ENCODE measurements at places on chromosomes 5 and 9.
A peak's percentile ranks its signal among the peaks of the same experiment; 100 is the strongest.

DNA sequence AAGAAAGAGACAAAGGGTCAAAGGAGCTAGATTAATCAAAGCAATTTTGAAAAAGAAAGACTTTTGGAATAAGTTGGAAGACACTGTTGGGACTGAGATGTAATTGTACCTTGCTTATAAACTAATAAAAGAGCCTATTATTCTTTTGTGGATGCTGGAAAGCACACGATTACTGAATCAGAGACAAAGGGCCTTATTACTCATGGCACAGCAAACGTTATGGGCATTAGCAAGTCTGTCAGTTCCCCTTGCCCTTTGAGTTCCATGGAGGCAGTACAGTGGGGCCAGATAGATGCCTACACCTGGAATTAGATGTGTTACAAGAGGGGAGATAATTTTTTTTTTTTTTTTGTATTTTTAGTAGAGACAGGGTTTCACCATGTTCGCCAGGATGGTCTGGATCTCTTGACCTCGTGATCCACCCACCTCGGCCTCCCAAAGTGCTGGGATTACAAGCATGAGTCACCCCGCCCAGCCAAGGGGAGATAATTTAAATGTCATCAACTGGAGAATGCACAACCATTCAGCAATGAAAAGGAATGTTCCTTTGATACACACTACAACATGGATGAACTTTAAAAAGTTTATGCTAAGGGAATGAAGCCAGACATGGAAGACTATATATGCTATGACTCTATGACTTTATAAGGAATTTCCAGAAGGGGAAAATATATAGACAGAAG lies 128.9 kb downstream of the STARD4 start:
- peak; percentile 68 for DNase-seq
- no peaks in the 10 kb centered on the region for H3K4me1 ChIP-seq
- no peaks in the 10 kb centered on the region for H3K36me3 ChIP-seq
- H3K27me3 ChIP-seq: no peaks in the 10 kb centered on the region

DNA sequence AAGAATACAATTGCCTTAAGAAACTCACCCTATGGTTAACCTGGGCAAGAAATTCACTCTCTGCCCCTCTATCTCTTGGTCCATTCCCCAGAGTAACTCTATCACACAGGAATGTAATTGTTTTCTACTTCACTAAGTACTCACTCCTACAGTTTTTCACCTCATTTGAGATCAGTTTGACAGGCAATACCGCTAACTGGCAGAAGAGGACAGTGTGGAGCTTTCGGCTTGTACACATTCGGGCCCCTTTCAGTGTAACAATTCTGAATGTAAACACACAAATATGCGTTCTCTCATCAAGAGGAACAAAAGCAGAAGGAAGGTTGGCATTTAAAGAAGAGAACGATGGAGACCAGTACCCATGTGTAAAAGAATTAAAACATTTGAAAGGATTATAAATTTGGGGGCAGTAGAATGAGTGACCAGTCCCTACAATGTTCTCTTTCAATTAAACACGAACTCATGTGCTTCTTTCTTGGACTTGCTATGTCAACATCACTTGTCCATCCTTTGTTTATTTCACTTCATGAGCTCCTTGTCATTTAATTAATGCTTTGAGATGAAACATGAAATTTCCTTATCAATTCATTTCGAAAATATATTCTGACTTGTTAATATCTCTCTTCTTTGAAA lies 188.5 kb upstream of the GRAMD2B start:
- H3K36me3 ChIP-seq: no peaks in the 10 kb centered on the region
- H3K27me3 ChIP-seq: no peaks in the 10 kb centered on the region
- H3K4me1 ChIP-seq: no peaks in the 10 kb centered on the region
- DNase-seq: peak; percentile 40
- H3K4me3 ChIP-seq: no peak overlapping the region
- H3K27ac ChIP-seq: no peak overlapping the region

DNA sequence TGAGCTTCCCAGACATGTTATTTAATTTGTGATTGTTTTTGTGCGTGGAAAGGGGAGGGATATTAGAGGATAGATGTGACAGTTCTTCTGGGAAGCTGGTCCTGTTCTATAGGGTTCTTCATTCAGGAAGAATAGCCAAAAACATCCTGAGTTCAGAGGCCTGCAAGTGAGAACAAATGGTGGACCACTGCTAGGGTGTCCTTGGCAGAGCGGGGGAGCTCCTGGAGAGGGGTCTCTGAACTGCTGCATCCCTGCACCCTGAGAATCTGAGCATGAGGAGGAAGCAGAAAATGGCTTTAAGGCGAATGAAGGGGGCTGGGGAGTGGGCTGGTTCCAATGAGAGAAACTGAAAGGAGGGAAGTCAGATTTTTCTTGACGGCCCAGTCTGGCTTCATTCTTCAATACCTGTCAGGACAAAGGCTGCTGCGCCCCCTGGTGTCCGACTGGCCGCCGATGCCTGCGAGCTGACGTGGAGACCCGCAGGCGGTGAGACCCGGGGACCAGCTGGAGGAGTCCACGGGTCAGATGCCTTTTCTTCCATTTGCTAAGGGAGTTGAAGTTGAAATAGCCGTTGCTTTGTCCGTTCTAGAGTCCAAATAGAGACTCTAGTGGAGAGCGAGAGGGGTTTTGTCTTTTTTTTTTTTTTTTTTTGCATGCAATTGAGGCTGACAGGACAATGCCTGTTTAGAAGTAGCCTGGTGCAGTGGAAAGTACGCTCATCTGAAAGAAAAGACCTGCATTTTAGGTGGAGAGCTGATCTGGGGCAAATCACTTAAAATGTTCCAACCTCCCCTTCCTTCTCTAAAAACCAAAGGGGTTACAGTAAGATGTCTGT lies 39.5 kb upstream of the NFIB start:
- DNase-seq: peak; percentile 82
- no peak overlapping the region for H3K4me3 ChIP-seq
- no peak overlapping the region for H3K27ac ChIP-seq
- H3K36me3 ChIP-seq: no peaks in the 10 kb centered on the region

GRCh38 chr9:85510830-85511504 lies 230.8 kb downstream of the AGTPBP1 start:
- H3K4me1 ChIP-seq: no peaks in the 10 kb centered on the region
- no peak overlapping the region for H3K4me3 ChIP-seq
- H3K27ac ChIP-seq: no peak overlapping the region
- no peak for DNase-seq
- H3K27me3 ChIP-seq: no peaks in the 10 kb centered on the region

GRCh38 chr5:176721509-176721908 lies 74.2 kb downstream of the TSPAN17 start:
- no peak overlapping the region for H3K27ac ChIP-seq
- H3K27me3 ChIP-seq: peaks cover 15% of the 10 kb centered on the region
- H3K36me3 ChIP-seq: no peaks in the 10 kb centered on the region
- no peak for DNase-seq
- no peaks in the 10 kb centered on the region for H3K4me1 ChIP-seq
- H3K4me3 ChIP-seq: no peak overlapping the region

DNA sequence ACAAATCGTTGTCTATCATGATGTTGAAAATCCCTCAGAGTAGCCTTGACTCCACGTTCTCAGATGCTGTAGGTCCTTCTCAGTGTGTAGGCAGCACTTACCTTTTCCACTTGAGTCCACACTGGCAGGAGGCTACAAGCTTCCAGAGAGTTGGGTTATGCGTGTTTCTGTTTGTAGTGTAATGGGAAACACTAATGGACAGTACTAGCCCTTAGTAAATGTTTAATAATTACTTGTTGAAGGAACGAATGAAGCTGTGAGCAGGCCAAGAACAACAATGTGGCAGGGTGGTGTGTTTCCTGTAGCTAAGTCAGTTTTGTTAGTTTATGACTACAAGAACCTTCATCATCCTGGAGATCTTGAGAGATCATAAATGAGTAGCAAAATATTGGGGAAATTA lies 83.5 kb downstream of the ARHGAP26 start:
- no peaks in the 10 kb centered on the region for H3K36me3 ChIP-seq
- DNase-seq: no peak
- H3K27ac ChIP-seq: no peak overlapping the region
- H3K27me3 ChIP-seq: no peaks in the 10 kb centered on the region
- H3K4me3 ChIP-seq: no peak overlapping the region

DNA sequence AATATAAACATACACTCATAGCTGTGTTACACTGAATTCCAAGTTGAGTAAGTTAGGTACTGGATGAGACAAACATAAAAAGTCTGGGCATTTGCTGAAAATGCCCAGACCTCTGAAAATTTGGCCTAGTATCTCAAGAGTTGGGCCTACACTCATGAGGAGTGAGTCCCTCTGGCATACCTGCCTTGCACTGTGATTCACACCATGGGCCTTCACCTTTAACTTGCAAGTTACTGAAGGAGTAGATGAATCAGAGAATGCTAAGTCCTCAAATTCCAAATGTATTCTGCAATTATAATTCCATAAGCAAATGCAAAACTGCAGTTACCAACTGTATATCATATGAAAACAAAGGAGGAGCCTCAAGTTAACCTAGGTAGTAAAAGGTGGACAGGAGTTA lies 32.3 kb upstream of the C9orf40 start:
- no peak overlapping the region for H3K27ac ChIP-seq
- H3K27me3 ChIP-seq: no peaks in the 10 kb centered on the region
- no peaks in the 10 kb centered on the region for H3K36me3 ChIP-seq
- H3K4me1 ChIP-seq: no peaks in the 10 kb centered on the region

DNA sequence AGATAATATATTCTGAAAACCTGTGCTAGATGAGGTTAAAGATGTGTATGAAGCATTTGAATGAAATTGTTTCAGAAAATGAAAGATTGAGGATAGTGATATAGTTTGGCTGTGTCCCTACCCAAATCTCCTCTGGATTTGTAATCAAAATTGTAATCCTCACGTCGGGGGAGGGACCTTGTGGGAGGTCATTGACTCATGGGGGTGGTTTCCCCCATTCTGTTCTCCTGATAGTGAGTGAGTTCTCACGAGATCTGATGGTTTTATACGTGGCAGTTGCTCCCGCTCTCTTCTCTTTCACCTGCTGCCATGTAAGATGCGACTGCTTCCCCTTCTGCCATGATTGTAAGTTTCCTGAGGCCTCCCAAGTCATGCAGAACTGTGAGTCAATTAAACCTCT lies 2.0 kb upstream of the TEX48 start:
- H3K27ac ChIP-seq: no peak overlapping the region
- no peak for DNase-seq

DNA sequence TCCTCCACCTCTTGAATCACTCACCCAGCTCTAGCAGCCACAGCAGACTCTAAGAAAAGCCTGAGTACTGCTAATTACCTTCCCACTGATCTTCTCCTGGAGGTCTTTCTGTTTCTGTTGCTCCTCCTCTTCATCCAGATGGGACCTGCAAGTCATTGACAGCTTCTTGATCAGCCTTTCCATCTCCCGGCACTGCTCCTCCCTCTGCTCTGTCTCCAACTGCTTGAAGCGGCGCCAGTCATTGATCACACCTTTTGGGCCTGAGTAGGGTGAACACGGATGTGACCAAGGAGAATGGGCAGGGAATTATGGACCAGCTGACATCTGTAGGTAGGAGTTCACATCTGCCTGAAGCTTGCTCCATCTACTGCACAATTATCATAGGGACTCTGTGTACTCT lies 5.5 kb downstream of the PDCL start:
- no peak overlapping the region for H3K27ac ChIP-seq
- no peak overlapping the region for H3K4me3 ChIP-seq
- H3K36me3 ChIP-seq: peaks cover 3% of the 10 kb centered on the region
- DNase-seq: no peak
- H3K4me1 ChIP-seq: peaks cover 6% of the 10 kb centered on the region
- H3K27me3 ChIP-seq: no peaks in the 10 kb centered on the region

DNA sequence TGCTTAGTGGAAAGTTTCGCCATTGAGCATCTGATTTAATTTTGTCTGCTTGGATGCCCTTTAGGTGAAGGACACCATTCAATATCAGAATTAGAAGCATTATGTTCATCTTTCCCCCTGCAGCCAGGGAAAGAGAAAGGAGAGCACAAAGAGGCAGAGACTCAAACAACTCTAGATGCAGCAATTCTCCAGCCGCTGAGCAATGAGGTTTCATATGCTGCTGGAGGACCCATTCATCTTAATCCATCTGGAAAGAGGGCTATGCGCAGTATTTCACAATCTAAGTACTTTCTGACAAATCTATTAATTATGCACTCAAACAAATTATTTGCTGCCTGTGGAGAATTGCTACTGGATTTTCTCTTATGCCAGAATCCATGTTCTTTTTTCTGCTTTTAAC lies 527.0 kb upstream of the TUSC1 start:
- no peaks in the 10 kb centered on the region for H3K36me3 ChIP-seq
- DNase-seq: no peak
- no peak overlapping the region for H3K27ac ChIP-seq
- H3K4me1 ChIP-seq: no peaks in the 10 kb centered on the region

DNA sequence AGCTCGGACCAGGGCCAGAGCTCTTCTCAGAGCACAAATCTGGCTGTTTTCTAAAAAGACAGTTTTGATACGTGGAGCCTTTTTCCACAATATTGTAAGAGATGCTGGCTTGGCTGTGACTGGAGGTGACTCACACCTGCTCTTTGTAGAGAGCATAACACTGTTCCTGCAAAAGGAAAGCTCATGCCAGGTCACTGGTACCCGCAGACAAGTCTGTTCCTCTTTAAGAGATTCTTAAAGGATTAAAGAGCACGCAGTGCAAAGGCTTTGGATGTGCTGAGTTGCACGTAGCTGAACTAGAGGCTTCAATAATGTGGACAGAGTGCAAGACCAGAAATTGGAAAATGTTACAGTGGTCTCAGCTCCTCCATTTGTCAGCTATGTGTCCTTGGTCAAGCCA lies 19.0 kb downstream of the ACTL7B start:
- H3K4me1 ChIP-seq: no peaks in the 10 kb centered on the region
- no peaks in the 10 kb centered on the region for H3K27me3 ChIP-seq
- DNase-seq: no peak
- H3K27ac ChIP-seq: no peak overlapping the region
- H3K4me3 ChIP-seq: no peak overlapping the region

DNA sequence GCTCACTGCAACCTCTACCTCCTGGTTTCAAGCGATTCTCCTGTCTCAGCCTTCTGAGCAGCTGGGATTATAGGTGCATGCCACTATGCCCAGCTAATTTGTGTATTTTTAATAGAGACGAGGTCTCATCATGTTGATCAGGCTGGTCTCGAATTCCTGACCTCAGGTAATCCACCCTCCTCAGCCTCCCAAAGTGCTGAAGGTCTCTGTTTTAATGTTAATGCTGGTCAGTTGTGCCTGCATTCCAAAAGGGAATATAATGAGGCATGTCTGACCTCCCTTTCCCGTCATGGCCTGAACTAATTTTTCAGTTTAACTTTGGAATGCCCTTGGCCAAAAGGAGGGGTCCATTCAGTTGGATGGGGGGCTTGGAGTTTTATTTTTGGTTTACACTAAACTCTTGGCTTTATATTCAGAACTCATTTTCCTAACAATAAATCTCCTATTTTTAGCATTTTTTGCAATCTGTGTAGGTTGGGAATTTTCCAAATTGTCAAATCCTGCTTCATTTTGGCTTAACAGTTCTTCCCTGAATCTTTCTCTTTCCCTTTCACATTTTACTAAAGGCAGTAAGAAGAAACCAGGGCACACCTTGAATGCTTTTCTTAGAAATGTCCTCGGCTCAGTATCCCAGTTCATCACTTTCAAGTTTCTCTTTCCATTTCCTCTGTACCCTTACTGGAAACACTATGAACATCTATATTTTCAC lies 1175.5 kb downstream of the MAT2B start:
- H3K4me3 ChIP-seq: no peak overlapping the region
- DNase-seq: no peak
- no peaks in the 10 kb centered on the region for H3K4me1 ChIP-seq
- H3K27ac ChIP-seq: no peak overlapping the region

Measured in fibroblast of lung (primary cell).